ENCODE measurements at places on chromosomes 12 and 14. TPM values are rescaled to one million over a fixed set of nuclear protein-coding genes. Genes with fewer than 3 reads are reported as not detected.

CPNE8 gene
- 5.1 TPM for total RNA-seq

- no peak for DNase-seq
These were observed 72.9 kb upstream of the DYNC1H1 start for GRCh38 chr14:101891471-101891870.

DNA sequence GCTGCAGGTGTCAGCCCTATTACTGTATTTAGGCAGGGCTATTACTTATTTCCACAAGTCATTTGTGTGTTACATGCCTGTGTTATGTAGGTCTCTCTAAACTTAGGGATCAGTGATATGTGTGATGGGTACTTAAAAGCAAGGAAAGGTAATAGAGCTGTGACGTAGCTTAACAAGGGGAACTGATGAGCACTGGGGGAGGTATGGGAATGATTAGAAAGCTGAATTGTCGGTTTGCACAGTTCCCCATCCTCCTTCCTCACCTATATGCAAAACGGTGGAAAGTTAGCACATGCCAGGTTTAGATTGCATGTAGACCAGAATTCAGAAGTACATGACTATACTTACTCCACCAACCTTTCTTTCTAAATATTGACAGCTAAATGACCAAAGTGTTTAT, 494.3 kb upstream of the GARIN6 start:
- no peak for DNase-seq

DNA sequence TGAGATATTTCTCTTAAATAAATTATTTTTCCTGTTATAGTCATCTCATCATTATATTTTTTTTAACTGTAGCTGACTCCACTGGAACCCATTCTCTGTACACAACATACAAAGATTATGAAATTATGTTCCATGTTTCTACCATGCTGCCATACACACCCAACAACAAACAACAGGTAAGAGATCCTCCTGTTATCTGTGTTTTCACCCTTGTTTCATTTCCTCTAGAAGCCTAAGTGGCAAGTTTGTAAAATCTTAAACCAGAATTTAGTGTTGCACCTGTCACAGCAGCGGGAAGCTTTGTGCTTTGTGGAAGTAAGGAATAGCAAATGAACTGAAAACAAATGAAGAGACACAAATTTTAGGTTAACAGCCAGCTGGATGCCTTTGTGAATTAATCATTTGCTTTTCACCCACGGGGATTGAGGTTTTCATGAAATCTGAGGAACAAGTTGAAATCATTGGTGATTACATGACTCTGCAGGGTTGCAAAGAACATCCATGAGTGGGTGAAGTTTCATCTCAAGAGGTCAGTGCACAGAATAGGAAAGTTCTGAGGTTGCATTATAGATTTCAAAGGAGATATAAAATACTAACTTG, 273.9 kb upstream of the RGS6 start:
- DNase-seq, result no peak

DNA sequence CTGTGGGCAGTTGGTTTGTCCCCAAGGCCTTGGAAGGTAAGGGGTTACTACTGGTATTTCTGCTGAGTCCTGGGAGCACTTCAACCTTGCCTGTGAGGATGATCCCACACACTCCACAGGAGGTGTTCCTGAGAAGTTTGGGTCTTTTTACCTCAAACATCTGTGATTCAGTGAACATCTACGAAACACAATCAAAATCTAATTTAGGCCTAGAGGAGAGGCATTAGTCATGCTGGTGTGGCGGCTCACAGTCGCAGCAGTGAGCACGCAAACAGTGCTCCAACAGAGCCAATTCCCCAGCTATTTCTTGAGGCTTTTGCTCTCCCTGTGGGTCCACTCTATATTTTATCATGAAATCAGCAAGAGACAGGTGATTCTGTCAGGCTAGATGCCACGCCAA, 107.6 kb downstream of the APAF1 start:
- no peak for DNase-seq

DNA sequence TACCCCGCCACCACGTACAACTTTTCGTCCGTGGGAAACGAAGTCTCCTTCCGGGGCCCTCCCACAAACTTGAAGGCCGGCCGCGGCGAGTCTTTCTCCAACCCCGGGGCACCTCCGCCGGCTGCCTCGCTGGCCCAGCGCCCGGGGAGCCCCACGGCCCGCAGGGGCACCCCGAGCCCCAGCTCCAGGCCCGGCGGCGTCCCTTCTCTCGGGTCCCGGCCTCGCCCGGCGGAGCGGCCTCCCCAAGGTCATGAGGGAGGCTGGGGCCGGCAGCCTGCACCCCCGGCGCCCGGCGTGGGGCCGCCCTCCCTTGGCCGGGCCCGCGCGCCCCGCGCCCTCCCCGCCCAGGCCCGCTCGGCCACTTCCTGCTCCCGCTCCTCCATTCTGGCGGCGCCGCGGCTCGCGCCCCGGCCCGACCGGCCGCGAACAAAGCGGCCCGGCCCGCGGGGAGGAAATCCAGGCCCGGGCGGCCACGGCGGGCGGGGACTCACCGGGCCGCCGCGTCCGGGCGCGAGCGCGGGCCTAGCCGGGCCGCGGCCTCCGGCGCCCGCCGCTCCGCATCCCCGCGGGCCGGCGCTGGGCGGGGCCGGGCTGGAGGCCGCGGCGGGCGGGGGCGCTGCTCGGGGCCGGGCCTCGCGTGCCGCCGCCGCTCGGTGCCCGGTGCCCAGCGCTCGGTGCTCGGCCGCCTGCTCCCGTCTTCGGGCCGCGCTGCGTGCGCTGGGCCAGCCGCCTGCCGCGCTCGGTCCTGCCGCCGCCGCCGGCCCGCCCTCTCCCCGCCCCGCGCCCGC, at the start of gene AKT1:
Gene AKT1 (minus strand): TSS at position 756 of the 788 bp plus-strand sequence. CDS start 3,105 bp downstream, outside the sequence.
- DNase-seq, result peak; percentile 29

GRCh38 chr12:121184984-121185889, 24.7 kb upstream of the P2RX4 start:
- DNase-seq, result no peak

DNA sequence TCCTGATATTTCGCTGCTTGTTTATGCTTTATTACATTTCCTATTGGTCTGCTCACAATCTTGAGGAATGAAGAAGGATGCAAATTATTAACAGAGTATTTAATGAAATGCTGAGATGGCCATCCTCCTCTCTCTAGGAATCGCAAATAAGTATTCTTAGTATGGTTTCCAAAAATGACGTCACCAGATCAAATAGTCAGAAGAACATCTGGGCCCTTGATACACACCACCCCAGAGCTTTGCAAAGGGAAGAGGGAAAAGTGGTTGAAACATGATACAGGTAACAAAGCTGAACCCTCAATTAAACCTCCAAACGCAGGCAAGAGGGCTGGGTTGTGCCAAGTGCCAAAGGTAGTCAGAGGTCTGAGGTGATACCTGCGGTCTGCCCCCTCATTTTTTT, 107.3 kb downstream of the BCL11B start:
- DNase-seq, result no peak

TC2N gene
- 320 TPM for total RNA-seq

TCL1B gene
- not detected for total RNA-seq

DNA sequence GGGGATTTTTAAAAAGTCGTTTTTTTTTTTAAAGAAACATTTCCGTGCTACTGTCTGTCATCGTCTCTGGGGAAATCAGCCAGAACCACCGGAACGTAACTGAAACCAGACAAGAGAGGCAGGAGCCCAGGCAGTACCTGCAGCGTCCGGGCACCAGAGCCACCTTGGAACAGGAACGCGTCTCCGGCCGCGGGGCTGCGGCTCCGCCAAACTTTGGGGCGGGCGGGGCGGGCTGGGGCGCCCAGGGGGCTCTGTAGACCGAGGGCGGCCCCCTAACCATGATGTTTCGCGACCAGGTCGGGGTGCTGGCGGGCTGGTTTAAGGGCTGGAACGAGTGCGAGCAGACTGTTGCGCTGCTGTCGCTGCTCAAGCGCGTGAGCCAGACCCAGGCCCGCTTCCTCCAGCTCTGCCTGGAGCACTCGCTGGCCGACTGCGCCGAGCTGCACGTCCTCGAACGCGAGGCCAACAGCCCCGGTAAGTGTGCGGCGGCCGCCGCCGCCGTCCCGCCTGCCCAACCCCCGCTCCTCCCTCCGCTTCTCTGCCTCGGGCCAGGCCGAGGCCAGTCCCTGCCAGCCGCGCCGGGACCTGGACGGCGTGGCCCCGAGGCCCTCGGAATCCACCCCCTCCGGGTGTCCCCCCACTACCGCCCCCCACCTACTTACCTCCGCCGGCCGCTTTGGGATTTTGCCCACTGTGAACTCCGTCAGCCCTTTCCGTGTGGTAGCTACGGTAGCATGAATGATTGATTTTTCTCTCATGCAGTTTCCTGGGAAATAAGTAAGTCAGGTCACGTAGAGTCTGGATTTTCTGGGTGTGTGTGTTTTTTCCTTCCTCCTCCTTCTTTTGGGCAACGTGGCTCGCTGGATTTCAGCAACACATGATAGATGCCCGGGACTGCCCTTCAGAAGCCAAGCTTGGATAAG, 972 bp downstream of the SAMD4A start:
- DNase-seq, result peak; percentile 51

- no peak for DNase-seq
These were observed 150.0 kb upstream of the SYT10 start for GRCh38 chr12:33589576-33590114.

GRCh38 chr14:99257122-99257672, 14.8 kb downstream of the BCL11B start:
- no peak for DNase-seq

DNA sequence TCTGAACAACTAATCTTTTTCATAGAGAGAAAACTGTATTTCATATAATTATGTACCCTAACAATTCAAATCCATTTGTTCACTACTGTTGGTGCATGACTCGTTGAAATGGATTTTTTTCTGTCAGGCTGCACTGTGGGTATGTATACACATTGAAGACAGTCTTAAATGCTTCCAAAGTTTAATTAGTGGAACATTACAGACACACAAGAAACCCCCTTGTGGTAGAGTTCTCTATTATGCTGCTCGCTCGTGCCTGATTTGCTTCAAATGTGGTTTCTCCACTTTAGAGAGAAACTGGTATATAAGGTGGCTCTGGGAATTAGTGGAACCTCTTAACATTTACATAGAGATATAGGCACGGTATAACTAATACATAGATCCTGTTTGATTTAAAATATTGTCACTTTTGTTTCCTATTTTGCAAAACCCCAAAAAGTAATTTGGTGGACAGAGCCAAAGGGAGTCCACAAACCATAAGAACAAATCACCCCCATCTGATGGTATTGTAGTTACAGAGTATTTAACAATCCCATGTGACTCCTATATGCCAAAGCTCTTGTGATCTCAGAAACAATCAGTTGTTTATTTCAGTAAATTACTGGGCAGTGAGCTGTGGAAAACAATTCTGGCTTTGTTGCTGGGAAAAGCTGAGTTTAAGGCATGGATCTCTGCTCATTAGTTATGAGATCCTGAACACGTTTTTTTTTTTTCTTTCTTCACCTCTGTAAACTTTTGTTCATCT, 159.5 kb downstream of the BRMS1L start:
- DNase-seq, result no peak

DNA sequence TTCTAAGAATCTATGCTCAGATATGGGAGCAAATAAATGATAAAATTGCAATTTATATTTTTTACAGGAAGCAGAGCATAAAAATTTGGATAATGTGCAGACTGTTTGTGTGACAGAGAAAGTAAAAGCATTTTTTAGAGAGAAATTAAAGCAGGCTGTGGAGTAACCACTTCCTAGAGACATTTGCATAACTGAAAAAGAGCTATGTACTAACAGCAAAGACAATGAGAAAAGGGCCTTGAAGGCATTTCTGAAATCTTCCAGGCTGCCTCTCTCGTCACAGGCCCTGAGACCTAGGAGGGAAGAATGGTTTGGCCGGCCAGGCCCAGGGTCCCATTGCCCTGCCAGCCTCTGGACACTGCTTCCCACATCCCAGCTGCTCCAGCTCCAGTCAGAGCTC, 247.2 kb downstream of the ALX1 start:
- no peak for DNase-seq

DNA sequence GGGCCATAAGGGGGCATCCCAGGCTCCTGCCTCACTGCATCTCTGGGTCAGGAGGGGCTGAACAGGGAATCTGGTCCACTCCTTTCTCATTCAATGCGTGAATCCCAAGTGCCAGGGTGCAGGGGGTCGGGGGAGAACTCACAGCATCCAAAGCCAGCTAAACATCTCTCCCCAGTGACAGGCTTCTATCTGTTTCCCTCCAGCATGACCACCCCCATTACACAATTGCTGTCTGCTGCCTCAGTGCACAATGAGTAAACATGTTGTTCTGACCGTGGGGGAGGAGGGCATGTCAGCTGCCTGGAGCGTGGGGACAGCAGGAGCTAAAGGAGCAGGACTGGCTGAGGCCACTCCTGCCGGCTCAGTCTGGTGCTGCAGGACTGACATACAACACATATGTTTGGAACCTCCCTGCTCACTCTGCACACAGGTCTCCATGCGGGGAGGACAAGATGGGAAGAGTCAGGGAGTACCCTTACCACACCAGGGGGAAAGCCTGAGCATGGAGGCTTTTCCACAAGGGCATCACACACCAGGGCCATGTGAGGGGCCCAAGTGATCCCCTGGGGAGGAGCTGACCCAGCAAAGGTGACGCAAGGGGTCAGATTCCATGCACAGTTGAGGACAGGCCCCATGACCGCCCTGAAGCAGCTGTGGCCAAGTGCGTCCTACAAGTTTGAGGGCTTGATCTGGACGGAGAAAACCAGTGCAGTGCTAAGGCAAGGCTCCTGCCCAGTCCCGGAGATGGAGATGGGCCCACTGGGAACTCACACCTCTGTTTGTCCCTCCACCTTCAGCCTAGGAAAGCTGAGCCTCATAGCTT, 1.4 kb downstream of the TNS2 start:
- DNase-seq, result no peak

DNA sequence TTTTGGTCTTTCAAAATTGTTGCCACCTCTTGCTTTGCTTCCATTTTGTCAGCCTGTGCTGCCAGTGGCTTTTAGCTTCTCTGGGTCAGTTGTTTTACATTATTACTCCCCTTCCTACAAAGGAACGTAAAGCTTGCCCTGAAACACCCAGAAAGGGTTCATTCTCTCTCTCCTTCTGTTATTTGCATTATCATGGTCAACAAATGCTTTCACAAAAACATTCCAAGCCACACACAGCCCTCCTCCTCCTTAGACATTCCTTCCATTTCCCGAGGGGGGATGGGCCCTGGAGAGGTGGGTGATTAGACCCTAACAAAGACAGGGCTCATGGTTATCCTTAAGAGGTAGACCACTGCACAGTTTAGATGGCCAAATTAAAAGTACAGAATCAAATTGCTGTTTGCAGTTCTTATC, 60.4 kb upstream of the SINHCAF start:
- DNase-seq, result no peak

DNA sequence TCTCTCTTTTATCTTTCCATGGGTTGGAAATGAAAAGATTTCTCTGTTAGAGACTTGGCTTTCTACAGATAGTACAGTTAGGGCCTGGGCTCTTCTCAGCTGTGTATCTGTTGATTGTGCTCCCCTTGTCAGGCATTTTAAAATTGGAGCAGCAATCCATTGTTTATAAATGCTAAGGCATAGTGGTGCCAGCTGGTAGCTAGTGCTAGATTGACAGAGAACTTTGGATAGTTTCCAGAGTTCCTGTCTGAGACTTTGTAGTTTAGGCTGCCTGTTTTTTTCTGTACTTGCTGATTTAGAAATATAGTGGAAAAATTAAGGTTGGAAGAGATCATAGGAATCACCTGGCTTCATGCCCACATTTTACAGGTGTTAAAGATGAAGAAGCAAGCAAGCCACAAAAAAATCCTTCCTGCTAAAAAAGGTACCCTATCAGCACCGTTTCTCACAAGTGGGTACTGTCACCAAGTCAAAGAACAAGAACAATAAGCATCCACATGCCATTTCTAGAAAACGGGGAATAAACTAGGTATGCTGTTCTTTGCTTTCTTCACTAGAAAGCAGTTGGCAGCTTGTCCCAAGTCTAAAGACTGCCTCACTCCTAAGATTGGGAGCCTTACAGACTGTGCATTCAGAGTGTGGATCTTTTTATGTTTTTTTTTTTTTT, 6.2 kb downstream of the TTLL5 start:
- DNase-seq, result no peak

Data from CD4-positive, alpha-beta memory T cell (primary cell).